ENCODE measurements at places on chromosomes 11 and 22.

- ATAC-seq = no peak
Observed at GRCh38 chr11:5288108-5288905, 13.4 kb downstream of the OR51B4 start.

DNA sequence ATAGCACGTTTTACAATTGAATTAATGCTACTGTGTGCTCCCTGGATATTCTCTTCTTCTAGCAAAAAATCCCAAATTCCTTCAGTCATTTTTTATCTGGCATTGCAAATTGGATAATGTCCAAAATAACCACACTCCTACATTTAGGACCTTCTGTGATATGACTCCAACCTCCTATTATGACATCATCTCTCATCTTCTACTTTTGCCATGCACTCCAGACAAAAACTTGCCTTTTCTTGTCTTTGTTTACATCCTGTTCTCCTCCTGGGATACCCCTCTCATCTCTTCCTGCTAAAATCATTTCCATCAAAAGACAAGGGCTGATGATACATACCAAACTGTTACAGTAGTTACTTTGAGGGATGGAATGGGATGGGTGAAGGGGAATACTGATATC is 20.6 kb upstream of the TMEM218 start:
- no peak for ATAC-seq

DNA sequence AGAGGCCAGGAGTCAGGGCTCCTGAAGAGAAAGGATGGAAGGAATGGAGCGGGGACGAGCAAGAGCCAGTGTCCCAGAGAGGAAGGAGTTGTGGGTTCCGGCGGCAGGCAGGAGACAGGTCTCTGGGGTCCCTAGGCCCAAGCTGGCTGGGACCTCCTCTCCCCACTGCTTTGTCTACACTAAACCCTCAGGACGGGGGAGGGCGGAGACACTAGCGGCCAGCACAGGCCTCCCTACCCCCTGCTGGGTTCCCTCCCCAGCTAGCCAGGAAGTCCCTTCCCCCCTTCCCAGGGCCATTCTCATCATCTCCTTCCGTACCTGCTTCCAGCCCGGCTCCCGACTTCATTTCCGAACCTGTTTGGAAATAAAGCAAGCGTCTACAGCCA is 79.5 kb downstream of the ST3GAL4 start:
- no peak for ATAC-seq

DNA sequence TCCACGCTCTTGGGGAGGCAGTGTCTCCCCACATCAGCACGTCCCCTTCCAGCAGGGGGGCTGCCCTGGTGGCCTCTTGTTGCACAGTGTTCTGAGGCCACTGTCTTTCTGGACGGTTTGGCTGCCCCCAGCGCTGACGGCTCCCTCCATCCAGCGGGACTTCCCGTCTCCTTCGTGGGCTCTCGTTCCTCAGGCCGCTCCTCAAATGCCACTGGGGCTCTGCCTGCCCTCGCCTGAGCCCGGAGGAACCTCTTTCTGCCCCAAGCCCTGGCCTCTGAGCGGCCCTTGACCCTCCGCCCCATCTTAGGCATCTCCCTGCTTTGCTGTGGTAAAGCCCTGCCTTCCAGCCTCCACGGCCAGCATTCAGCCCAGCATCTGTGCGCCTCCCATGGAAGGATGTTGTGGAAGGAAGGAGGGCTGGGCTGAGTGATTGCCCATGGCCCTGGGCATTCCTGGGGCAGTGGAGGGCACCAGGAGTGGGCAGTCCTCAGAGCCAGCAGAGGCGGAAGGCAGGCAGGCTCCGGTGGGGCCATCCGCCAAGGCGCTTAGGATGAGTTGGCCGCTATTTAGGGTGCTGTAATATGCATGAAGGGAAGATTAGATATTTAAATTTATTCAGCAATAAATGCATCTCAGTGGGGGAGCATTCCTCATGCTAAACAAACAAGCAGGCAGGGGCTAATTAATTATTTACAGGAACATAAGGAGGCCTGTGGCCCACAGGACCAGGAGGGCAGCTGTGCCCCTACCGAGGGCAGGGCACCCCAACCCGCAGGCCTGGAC is 17.8 kb downstream of the OTUB1 start:
- ATAC-seq = no peak

- no peak for ATAC-seq
Observed at GRCh38 chr22:35959121-35959800, 69.4 kb downstream of the RBFOX2 start.

DNA sequence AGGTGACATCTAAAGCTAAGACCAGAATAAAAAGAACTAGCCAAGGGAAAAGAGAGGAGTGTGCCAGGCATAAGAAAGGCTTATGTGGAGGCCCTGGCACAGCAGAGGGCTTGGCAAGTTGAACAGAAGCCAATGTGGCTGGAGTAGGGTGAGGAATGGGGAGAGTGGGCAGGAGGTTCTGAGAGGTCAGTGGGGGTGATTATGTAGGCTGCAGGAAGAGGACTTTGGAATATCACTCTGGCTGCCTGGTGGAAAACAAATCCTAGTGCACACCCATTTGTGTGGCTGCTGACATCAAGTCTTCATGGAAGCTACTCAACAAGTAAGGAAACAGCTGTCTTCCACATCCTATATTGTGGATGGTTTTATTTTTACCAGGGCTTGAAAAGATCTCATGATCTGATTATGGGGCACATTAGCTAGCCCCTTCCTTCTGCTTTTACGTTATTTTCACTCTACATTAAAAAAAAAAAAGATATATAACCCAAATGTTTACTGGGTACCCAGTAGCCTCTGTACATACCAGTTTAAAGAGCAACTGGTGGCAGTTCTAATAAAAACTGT is 3.4 kb downstream of the MRPL16 start:
- no peak for ATAC-seq

GRCh38 chr11:68214173-68215086 is 1.3 kb upstream of the KMT5B start:
- peak; percentile 5 for ATAC-seq

GRCh38 chr11:3737386-3737933 is 59.9 kb downstream of the NUP98 start:
- ATAC-seq = no peak

DNA sequence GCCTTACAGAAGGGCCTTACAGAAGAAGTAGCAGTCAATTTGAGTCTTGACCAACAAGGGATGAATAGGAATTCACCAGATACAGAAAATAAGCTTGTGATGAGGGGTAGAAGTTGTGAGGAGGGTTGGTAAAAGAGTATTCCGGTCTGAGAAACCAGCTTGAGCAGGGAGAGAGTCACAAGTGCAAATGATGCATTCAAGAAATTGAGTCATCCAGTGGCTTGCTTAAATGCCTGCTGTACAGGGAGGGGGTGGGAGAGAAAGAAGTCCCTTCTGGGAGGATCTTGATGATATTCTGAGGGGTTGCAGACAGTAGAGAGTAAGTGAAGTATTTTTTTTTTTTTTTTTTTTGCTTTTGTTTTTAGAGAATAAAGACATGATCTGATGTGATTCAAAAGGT is 9.2 kb downstream of the CCKBR start:
- no peak for ATAC-seq

DNA sequence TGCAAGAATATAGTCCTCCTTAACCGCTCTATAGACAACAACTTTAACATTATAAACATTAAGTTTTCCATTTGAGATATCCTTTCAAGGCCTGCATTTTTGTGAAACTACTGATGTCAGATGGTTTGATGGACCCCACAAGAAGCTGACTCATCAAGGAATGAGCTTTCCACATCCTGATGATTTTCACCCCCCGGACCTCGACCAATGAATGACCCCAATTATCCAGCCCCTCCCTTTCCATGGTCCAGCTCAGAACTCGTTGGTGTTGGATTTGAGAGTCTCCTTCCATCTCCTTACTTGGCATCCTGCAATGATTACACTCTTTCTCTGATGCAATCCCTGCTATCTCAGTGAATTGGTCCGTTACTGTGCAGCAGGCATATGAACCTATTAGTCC is 31.8 kb upstream of the GUCY1A2 start:
- ATAC-seq = no peak

Data from gastroesophageal sphincter (tissue), 4 donors.